EH (cell line): ENCODE measurements at places on chromosomes 1 and 21.

GRCh38 chr1:96367791-96368190 is 353.8 kb upstream of the PTBP2 start:
- no peak for DNase-seq

DNA sequence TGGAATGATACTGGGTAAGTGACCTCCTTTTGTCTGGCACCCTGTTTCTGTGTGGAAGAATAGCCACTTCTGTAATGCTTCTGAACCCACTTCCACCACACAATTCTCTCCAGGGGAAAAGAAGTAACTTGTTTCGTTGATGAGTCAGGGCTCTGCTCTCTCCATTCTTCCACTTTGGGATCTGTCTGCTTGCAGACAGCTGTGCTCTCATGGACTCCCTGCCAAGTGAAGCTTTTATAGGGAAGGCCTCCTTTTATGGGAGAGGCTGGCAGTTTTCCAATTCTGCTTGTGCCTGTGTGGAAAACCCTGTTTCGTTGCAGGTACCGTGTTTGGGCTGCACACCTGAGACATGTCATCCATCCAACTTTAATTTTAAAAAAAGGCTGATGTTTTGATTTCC is 130.7 kb downstream of the GIPC2 start:
- DNase-seq = peak; percentile 91

- DNase-seq = no peak
Measured at GRCh38 chr1:115547696-115548095, 94.1 kb upstream of the VANGL1 start.

- DNase-seq = peak; percentile 83
Measured at GRCh38 chr1:181099152-181100014, 10.9 kb downstream of the IER5 start.

DNA sequence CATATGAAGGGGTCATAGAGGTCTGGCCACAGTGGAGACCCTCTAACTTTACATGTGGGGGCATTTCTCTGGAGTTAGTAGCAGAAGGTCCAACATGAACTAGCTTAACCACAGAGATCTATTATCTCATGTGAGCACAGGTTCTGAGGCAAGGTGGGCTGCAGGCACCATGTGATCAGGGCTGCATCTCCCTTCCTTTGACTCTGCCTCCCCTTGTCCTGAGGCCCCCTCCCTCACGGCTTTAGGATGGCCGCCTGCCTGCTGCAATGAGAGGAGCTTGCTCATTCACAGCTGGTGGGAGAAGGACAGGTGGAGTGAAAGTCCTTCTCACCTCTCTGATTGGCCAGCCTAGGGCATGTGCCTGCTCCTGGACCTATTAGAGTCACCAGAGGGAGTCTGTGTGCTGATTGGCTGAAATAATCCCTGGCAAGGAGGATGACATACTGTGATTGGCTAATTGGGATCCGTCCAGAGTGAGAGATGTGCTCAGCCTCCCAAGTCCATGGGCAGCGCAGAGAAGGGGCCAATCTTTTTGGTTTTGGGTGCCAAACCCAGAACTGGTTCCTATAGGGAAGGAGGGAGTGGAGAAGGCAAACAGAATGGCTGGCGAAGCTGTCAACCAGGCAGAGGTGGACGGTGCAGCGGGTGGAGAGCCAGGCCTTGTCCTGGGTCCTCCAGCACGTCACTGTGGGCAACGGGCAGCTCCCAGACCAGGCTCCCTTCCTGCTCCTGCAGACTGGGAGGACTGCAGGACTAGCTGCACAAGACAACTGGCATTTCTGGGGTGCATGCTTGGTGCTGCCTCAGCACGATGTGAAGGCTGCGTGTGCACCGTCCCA is 39.4 kb upstream of the C1orf174 start:
- DNase-seq = no peak

DNA sequence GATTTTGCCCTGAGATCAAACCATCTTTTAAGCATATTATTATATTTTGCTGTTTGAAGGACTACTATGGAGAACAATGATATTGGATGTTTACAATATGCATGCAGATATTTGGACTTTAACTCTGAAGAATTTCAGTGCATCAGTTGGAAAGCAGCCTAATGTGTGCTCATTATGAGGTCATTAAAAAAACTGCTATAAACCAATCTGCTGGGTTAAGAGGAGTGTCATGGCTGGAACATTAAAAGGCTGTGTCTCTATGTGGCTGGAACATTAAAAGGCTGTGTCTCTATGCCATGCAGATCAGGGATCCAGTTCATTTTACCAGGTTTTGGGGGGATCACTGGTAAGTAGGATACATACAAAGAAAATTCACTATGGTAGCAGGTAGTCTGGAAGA is 77.6 kb downstream of the SPATA46 start:
- no peak for DNase-seq

GRCh38 chr1:118692143-118692542 is 296.0 kb downstream of the TBX15 start:
- DNase-seq = no peak
